ENCODE measurements at places on chromosomes 11 and 22.

DNA sequence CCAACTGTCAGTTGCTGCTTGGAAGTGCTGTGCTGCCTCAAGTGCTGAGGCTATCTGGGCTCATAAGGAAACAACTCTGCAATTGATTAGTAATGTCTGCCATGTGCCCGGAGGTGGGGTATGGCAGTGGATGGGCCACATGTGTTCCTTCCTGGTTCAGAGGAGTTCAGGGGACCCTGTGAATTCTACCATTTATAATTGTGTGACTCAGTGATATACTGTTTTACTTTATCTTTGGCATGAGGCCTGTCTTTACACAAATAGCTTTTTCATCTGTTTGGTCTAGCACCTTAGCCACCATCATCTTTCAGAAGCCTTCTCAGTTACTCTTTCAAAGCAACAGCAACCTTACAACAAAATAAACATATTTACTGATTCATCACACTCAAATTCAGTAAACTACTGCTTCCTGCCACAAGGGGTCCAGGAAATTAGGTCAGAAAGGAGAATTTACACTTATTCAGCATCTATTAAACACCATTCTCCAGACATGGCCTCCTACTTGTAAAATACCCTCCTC is 20.9 kb downstream of the DKK3 start:
- no peak for DNase-seq

GRCh38 chr11:122210367-122210997 is 94.5 kb upstream of the BLID start:
- DNase-seq, result no peak

DNA sequence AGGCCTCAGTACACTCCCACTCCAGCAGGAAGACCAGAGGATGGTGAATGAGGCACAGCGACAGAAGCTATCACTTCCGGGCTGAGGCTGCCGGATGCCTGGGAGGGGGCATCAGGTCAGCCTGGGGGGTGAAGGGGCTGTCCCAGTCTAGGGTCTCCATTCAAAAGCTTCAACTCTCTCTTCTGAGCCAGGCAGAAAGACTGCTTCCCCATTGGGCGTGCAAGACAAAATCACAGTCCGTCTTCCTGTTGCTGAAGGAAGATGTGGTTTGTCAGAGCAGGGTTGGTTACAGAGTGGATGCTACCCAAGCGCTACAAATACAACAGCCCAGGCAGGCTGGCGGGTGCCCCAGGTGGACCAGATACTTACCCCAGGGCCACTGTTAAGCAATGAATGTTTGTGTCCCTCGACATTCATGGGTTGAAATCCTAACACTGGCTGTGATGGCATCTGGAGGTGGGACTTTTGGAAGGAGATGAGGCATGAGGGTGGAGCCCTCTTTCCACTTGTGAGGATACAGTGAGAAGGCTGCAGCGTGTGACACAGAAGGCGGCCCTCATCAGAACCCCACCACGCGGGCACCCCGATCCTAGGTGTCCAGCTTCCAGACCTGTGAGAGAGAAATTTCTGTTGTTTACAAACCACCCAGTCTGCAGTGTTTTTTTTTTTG is 12.0 kb downstream of the UPK3A start:
- DNase-seq, result no peak

GRCh38 chr22:50105208-50106100 is 15.6 kb downstream of the MOV10L1 start:
- DNase-seq, result no peak

GRCh38 chr11:85685125-85685819 is 723 bp downstream of the CCDC89 start:
- no peak for DNase-seq

- DNase-seq, result no peak
These were observed 44.1 kb upstream of the GDPD4 start for GRCh38 chr11:77345621-77346020.

DNA sequence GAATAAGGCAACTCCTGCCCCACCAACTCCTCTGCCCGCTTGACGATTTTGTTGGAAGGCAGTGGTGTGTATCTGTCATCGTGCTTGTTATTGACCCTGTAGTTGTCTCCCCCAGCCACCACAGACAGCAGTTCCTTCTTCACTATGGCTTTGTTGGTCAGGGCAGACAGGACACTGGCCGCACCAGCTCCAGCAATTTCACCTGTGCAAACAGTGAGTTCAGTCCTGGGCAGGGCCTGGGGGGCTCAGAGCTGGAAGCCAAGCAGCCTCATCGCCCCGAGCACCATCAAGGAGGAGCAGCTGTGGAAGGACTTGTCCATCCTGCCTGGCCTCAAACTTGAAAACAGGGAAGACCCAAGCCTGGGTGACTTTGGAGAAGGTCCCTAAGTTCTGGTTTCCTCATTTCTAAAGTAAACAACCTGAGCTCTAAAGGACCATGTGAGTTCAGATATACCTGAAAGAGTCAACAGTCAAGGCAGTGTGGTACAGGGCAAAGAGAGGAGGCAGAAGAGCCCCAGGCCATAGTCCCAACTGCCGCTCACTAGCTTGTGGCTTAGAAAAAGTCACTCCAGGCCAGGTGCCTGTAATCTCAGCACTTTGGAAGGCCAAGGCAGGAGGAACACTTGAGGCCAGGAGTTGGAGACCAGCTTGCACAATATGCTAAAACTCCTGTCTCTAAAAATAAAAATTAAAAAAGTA is 4.6 kb downstream of the PLAAT2 start:
- no peak for DNase-seq

DNA sequence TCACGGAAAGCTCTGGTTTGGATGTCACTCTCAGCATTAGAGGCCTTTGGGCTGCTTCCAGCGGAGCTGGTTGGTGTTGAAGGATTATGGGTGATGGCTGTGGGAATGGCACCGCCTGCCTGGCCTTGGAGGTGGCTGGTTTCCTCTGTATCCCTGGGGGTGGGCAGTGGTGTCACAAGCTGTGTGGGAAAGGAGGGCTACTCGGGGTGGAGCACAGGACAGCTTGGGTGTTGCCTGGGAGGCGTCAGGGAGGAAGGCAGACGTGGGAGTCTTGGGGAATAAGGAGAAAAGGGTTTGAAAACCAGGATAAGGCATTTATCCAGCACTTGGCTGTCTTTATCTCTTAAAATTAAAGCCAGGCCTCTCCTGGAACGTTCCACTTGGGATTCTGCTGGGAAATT is 71.8 kb downstream of the ADAMTS15 start:
- no peak for DNase-seq

Data from neuronal stem cell (in vitro differentiated cells).